HT1080 (cell line): ENCODE measurements at places on chromosomes 1 and 21.
A peak's percentile ranks its signal among the peaks of the same experiment; 100 is the strongest.

DNA sequence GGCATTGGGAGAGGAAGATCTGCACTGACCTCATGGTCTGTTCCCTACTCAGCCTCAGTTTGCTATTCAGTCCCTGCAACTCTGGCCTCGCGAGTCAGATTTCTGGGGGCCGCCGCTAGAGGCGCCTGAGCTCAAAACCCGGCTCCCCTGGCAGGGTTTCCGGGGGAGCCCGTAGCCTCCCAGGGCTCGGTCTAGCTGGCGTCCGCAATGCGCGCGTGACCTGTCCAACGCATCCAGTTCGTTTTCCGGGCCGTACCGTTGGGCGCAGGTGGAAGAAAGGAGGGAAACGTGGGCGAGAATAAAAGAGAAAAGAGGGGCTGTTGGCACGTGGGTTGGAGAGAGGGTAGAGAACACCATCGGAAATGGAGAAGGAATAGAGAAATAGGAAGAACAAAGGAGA lies at the start of gene ADAM30:
TSS of gene ADAM30 (minus strand) at position 213 of the 400 bp plus-strand sequence. CDS start at position 34, 179 bp downstream.
- DNase-seq = no peak

DNA sequence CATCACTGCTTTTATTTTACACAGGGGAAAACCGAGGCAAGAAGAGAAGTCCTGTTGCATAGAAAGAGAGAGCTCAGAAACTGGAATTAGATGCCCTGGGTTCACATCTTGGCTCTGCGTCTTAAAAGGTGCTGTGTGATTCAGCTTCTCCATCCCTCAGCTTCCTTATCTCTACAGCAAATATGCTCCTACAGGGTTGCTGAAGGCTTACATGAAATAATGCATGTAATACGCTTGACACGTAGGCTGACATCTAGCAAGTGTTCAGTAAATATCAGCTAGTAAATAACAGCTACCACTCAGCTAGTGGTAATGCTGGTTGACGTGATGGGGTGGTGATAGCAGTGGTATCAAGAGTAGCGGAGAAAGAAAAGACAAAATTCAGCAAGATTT lies 77.1 kb upstream of the CD55 start:
- DNase-seq = no peak

- no peak for DNase-seq
These were observed 12.6 kb downstream of the TINAGL1 start for GRCh38 chr1:31588751-31589515.

- no peak for DNase-seq
These were observed 5.8 kb downstream of the KCNC4 start for GRCh38 chr1:110215621-110216515.

- DNase-seq = no peak
These were observed 52.5 kb downstream of the DISC1 start for GRCh38 chr1:231679109-231679508.

- no peak for DNase-seq
These were observed 18.0 kb upstream of the NIBAN1 start for GRCh38 chr1:184992271-184992670.

- no peak for DNase-seq
These were observed 27.1 kb downstream of the CRNN start for GRCh38 chr1:152386940-152387339.

- DNase-seq = no peak
These were observed 193.5 kb downstream of the GPATCH2 start for GRCh38 chr1:217437376-217437775.

DNA sequence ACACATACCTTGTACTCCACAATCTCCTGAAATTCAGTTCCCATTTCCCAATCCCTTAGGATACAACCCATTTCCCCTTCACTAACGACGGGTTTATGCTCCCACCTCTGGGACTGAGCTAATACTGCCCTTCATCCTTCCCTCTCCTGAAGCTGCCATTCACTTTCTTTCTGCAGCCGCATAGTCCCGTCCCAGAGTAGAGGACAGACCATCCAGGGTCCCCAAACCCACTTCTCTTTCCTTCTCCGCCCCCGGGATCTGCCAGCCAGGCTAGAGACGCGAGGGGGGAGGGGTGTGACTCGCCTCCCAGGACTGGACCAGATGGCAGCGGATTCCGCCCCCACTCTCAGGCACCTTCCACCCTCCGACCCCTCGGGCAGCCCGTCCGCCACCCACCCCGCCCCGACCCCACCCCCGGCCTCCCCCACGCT lies 679 bp downstream of the ABL2 start:
- DNase-seq = peak; percentile 35

DNA sequence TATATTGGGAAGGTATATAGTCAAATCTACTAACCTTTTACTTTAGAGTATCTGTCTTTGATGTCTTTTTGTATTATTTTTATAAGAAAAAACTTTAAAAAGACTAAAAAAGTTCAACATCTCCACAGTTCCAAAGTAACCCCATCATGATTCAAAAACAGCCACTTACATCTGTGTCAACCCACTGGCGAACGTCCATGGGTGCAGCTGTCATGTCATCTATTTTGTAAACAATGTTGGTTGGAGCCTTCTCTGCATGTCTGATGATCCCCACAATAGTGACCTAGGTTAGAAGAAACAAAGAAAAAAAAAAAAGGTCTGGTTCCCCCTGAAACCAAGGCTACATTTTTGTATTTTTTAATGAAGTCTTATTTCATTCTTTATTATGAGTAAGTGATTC lies 28.0 kb upstream of the SMPDL3B start:
- no peak for DNase-seq

GRCh38 chr1:61241973-61242381 lies 159.6 kb downstream of the NFIA start:
- DNase-seq = no peak

DNA sequence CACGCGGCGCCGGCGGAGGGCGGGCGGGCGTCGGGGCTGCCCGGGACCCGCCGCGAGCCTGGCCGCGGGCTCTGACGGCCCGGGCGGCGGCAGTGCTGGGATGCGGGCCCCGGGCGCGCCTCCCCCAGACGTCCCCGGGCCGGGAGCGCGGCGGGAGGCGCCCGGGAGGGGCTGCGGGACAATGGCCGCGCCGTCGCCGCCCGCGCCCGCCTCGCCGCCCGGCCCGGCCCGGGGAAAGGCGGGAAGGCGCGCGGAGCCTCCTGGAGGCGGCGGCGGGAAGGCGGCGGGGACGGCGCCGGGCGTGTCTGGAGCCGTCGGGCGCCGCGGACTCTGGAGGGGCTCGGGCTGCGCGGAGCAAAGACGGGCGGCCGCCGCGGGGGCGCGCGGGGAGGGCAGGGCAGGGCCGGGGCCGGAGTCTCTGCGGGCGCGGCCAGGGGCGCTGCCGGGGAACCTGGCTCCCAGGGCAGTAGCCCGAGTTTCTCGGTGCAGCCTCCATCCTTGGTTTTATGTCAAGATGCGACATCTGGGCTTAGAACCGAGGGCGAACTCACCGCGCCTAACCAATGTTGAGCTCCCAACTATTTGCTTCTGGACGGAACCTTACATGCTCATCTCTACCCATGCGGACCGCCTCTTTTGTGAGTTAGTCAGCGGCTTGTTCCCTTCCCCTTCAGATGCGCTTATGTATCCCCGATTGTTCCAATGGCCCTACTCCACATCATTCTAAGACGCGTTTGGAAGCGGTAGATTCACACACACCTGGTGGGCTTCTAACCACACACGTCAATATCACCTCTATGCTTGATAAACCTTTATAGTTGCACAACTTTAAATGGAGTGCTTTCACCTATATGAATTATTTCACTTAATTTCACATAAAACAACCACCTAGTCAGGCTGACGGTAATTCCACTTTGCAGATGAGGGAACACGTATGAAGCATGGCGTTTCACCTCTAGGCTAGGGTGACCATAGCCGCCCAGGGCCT lies 651 bp downstream of the ZBTB8A start:
- DNase-seq = peak; percentile 26

DNA sequence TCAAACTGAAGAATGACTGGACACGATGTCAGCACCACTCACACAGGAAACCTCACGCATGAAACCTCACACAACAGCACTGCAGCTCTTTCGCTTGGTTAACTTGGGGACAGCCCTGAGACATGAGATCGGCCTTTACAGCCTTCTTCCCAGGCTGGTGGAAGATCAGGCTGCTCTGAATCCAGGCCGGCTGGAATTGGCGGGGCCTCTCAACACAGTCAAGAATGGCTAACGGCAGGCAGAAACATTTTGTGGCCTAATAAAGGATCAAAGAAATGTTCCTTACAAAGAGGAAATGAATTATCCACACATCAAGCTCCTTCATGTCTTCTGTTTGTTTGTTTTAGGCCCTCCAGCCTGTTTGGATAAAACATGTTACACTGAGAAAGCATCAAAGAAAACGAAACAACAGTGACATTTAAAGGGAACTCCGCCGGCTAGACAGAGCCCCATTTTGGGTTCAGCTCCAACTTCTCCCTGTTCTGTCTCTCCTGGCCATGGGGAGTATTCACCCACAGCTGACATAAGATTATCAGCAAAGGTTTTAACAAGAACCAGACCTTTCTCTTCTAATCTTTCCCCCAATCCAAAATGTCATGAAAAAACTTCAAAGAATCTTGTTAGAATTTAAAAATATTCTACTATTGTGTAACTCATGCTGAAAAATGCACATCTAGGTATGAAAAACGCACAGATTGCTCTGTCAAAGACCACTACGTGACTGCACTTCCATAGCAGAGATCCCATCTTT lies 131.2 kb downstream of the SLC45A1 start:
- DNase-seq = no peak

GRCh38 chr21:29342363-29342957 lies 43.7 kb downstream of the BACH1 start:
- DNase-seq = peak; percentile 97

DNA sequence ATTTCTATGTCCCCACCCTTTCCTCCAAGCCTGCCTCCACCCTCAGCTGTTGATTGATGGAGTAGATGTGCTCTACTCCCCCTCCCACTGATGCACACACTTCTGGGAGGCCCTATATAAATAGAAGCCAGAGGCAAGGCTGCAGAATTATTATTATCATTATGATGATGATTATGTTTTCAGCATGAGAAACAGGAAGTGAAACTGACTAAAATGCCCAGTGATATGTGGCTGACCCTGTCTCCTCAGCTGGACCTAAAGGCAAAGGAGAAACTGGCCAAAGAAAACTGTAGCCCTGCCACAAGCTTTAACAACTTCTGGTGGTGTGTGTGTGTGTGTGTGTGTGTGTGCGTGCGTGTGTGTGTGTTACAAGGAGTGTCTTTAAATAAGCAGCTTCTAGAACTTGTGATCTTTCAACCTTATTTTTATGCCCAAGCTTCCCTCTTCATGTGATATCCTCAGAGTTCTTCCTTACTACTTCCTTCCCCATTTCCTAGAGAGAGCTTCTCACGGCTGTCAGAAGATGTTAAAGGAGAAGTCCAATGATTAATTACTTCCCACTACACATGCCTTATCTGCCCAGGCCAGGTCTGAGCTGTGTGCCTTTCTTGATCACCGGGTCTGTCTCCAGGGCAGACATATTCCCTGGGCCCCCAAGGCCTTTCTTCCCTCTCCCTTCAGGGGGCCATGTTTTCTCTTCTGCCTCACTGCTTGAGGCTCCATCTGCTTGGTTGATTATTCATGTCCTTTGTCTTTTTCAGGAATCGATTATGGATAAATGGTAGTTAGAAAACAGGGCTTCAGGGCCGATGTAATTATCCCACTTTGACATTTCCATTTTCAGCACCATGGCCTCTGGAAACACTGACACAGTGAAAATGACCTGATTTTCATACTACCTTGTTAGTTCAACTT lies 11.6 kb upstream of the MAPKAPK2 start:
- no peak for DNase-seq
